ENCODE measurements at places on chromosomes 3 and 15.

DNA sequence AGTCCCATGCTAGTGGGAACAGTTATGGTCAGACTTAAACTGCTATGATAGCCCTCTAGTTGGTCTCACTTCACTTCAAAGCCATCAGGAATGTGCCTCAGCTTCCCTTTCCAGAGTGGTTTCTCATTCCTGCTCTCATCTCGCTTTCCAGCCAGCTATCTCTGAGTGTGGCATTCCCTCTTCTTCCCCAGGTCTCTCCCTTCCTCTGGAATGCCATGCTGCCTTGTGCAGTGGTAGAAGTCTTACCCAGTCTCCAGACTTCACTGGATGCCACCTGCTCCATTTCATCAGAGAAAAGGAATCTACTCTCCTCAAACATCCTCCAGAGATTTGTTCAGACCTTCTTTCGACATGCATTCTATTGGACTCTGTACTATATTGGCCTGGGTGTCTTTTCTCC is 83.0 kb downstream of the AGBL1 start:
- DNase-seq: no peak

DNA sequence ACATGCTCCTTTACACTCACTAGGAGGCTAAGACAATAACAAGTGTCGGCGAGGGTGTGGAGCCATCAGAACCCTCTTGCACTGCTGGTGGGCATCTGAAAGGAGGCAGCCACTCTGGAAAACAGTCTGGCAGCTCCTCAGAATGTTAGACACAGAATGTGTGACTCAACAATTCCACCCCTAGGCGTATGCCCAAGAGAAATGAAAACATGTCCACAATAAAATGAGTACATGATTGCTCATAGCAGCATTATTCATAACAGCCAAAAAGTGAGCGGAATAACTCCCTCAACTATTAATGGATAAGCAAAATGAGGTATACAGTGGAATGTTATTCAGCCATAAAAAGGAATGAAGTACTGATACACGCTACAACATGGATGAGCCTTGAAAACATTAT is 57.8 kb downstream of the WNT7A start:
- no peak for DNase-seq

GRCh38 chr15:74258456-74259291 is 22.5 kb downstream of the CCDC33 start:
- no peak for DNase-seq

- no peak for DNase-seq
These were observed 40.3 kb upstream of the PTPRG start for GRCh38 chr3:61520966-61521628.

GRCh38 chr3:79497447-79498111 is 270.2 kb downstream of the ROBO1 start:
- DNase-seq: no peak

DNA sequence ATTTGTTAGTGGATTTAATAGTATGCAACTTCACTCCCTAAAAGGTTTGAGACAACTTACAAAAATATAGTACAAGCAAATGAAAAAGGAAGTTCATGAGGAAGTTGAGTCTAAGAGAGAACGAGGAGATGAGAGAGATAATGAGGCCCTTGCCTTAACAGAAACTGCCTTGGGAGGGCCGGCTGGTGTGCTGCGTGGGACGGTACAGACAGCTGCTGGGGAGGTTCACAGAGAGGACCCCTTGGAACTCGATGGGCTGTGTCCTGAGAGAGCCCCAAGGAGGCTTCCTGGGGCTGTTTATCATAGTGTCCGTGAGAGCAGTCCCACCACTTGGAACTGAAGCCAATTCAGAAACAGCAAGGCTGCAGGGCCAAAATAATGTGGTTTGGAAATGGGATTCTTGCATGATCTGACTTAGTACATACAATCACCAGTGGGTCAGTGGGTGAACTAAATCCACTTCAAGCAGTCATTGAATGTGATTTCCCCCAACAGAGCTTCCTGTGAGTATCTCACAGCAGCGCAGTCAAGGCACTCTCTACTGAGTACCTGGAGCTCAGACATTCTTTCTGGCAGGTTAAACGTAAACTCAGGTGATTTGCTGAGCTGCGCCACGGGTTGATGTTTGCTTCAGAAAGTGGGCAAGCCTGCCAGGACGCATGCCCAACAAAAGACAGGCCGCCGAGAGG is 90.8 kb downstream of the CRTC3 start:
- no peak for DNase-seq

DNA sequence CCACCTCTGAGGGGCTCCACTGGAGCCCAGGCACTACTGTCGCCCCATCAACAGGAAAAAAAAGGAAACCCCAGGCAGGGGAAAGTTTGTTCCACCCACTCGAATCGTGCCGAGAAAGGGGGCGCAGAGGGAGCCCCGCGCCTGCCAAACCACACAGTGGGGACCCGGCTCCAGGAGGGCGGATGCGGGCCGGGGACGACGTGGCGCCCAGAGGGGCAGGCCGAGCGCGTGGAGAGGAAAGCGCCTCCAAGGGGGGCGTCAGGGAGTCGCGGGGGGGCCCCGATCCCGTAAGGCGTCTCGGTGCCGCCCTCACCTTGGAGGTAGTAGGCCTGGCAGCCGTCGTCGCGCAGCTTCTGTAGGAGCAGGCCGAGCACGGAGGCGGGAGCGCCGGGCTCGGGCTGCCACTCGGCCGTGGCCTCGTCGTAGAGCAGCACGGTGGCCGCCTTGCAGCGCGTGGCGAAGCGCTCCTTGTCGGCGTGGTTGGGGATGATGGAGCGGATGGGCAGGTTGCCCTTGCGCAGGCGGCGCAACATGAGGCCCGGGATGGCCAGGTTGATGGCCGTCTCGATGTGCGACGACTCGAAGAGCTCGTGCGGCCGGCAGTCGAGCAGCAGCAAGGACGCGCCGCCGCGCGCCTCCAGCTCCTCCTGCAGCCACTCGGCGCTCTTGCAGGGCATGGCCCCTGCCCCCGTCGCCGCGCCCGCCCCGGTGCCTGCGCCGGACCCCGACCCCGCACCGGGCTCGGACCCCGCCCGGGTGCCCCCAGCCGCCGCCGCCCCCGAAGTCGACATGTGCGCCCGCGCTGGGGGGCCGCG is 627 bp downstream of the DUSP7 start:
- peak; percentile 14 for DNase-seq

DNA sequence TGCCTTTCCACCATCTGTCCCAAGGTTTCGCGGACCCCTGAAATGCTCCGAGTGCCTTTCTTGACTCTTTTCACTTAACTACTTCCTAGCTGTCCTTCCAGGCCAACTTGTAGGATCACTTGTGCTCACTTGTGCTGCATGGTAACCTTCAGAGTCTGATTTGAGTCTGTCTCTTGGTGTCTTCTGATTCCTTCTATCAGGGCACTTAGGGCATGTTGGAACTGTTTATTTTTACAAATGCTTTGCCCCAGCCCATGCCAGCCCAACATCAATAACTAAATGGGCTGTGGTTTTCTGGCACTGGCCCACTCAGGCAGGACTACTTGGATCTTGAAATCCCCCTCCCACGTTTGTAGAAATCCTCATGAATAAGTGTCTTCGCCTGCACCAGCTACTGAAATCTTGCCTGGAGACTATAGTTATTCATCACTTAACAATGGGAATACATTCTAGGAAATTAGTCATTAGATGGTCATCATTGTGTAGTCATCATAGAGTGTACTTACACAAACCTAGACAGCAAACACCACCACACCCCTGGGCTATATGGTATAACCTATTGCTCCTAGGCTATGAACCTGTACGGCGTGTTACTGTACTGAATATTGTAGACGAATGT is 123.1 kb upstream of the STRIT1 start:
- no peak for DNase-seq

- no peak for DNase-seq
These were observed 114.9 kb downstream of the RFTN1 start for GRCh38 chr3:16398648-16399047.

DNA sequence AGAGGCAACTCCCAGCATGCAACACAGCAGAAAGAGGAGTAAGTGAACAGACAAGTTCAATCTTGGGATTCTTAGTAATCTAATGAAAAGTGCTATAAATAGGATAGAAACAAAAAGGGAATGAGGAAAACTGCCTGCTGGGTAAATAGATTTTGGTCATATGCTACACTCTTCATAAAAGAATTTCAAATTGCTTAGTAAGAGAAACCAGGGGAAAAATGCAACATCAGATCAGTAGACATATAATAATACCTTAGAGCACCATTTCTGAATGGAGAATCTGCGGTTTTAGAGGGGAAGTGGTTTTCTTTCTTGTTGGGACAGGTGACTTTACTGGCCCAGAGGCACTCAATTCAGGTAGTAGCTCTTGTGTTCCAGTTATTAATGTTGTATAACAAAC is 13.4 kb upstream of the TBC1D5 start:
- no peak for DNase-seq

DNA sequence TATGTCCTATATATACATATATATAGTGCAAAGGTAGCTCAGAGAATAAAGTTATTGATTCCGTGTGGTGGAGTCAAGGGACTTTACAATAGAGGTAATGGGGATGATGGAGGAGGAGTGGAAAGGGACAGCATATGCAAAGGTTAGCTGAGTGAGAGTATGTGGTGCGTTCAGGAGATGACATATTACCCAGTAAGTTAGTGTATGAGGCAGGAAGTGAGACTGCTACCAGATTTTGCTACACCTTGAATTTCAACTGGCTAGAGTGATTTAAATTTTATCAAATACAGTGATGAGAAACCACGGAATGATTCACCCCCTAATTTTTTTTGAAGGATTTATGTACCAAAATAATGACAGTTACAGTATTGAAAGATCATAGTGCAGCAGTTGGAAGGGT is 2.8 kb downstream of the ACTL6A start:
- DNase-seq: no peak

DNA sequence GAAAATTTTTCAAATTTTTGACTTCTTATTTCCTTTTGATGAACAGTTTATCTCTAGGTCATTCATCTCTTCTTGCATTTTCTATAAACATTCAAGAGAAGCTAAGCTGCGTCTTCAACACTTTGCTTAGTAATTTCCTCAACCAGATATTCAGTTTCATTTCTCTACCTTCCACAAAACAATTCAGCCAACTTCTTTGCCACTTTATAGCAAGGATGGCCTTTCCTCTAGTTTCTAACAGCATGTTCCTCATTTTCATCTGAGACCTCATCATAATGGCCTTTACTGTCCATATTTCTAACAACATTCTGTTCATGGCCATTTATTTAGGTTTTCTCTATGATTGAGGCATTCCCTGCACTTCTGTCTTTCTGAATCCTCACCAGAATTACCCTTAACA is 90.0 kb downstream of the ARIH1 start:
- DNase-seq: no peak

DNA sequence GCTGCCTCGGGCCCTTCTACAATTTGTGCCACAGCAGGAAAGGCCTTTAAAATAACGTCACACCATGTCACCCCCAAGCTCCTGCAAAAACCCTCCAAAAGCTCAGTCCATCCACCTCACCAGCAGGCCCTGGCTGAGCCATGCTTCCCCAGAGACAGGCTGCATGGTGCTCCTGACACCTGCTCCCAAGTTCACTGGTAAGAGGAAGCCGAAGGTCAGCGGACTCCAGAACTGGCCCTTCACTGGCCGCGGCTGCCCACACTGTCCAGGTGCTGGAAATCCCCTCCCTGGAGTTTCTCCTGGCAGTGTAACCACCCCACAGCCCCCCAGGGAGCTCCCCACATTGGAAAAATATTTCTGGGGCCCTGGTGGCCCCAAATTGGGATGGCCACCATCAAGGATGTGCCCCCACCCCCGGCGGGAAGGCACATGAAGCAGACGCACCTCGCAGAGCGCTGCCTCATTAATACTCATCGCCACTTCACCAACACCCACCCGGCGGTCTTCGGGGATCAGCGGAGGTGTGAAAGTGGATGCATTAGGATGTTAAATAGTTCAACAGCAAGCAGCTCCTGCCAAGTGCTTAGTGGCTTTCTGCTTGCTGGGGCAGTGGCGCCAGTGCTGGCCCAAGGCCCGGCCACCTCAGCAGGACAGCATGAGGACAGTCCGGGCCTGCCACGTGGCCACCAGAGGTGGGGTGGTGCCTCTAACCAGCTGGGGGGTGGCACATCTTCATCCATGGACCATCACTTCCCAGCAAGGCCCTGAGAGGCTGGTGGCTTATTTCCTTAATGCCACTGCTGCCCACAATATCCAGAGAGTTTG is 146.1 kb upstream of the IQSEC1 start:
- DNase-seq: no peak

- no peak for DNase-seq
These were observed 50.6 kb upstream of the TBC1D23 start for GRCh38 chr3:100209948-100210771.

GRCh38 chr15:98800437-98801233 is 152.3 kb downstream of the IGF1R start:
- DNase-seq: no peak

DNA sequence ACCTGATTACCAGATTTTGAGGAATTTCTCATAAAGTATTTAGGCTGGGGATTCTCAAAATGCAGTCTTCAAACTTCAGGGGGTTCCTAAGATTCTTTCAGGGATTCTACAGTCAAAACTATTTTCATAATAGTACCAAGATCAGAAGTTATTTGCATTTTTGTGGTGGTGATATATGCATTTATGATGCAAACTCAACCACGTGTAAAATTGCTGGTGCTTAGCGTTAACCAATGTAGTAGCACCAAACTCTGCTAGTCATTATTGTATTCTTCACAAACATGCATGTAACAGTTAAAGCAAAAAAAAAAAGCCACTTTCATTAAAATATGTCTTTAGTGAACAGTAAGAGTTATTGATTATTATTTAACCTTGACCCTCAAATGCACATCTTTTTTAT is 274.9 kb upstream of the DNAJC19 start:
- no peak for DNase-seq

DNA sequence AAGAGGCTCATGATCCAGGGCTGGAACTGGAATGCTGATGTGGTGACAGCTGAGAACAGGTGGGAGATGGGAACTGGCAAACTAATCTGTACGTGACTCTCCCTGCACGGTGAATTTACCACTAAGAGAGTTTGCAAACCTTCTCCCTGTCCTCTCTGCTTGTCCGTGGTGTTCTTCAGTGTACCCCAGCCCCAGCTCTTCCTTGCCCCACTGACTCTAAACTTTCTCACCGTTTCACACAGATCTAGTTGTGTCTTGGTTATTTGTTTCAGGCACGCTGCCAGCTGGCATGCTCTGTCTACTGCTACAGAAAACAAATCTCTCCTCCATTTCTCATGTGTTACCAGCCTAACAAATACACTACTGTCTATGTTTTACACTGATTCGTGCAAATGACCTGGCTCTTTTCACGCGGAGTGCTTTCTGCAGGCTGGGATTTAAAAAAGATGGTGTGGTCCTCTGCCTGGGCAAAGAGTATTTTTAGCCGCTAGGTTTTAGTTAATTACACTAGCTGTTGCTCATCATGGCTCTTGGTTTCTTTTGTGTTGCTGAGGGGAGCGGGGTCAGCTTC is 192.7 kb upstream of the LRIG1 start:
- DNase-seq: no peak

DNA sequence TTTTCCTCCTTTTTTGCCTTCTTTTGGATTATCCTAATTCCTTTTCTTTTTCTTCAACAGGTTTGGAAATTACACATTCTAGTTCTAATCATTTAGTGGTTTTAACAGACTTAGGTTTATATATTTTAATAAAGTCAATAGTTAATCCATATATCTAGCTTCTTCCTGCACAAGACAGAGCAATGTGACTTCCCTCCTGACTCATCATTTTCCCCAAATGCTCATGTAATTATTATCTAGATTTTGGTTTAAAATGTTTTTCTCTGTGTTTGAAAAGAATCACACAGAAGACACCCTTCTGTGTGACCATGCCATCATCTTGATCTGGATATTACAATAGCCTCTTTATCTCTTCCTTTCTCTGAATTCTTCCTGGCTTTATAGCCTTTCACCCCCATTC is 28.6 kb upstream of the SSR3 start:
- DNase-seq: no peak
